ENCODE measurements at places on chromosomes 6 and 20.

DNA sequence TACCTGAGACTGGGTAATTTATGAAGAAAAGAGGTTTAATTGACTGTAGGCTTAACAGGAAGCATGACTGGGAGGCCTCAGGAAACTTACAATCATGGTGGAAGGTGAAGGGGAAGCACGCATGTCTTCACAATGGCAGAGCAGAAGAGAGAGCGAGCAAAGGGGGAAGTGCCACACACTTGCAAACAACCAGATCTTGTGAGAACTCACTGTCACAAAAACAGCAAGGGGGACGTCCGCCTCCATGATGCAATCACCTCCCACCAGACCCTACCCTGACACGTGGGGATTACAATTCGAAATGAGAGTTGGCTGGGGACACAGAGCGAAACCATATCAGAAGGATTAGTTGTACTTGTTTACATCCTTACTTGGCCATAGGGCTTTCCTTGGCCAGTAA lies 49.7 kb downstream of the FIG4 start:
- no peak for DNase-seq

GRCh38 chr6:114346451-114346850 lies 3.6 kb upstream of the HS3ST5 start:
- DNase-seq, result no peak

DNA sequence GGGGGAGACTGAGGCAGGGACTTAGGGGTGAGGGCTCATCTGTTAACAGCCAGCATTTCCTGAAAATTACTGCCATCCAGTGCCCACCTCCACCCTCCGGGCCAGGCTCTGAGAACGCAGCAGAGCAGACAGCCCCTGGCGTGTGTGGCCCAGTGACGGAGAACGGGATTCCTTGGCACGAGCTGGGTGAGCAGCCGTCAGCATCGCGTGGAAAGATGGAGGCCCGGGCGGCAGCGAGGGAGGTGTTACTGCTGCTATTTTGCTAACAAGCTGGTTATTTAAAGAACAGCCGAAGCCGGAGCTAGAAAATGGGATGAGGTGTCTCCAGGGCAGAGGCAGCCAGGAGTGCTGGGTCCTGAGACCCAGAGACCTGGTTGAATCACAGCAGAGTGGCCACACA lies 62.7 kb downstream of the DLGAP4 start:
- no peak for DNase-seq

- DNase-seq, result no peak
These were observed 110.8 kb upstream of the SCP2D1 start for GRCh38 chr20:18702736-18703135.

- no peak for DNase-seq
These were observed 98.0 kb upstream of the JARID2 start for GRCh38 chr6:15147827-15148226.

DNA sequence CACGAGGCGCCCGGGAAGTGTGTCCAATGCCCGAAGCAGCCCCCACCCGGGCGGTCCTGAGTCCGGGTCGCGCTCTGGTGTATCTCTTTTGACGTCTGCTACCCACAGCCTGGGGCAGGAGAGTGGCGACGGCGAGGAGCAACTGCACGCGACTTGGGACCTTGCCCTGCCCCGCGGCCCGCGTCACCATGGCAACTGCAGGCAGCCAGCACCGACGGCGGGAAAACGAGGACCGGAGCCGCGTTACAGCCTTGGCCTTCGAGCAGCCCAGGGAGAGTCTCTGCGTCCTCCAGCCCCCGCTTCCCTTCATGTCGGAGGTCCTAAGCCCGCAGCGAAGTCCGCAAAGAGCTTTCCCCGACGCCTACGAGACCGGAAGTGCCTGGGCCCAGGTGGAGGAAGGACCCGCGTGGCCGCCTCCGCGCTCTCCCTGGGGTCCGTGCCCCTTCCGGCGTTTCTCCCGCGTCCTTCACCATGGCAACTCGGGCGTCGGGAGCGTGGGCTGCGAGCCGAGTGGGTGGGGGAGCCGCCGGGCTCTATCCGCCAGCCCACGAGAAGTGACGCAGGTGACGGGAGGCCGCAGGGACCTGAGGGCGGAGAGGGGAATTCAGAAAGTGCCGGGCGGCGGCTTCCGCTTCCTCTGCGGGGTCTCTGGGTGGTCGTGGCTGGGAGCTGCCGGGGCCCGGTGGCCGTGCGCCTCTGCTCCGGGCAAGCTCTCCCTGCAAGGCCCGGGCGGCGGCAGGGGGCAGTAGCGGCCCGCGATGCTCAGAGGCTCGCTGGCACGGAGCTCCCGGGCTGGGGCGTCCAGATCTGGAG lies 88.6 kb upstream of the TGM3 start:
- DNase-seq, result peak; percentile 44

GRCh38 chr6:99219788-99220187 lies 129.7 kb downstream of the FAXC start:
- no peak for DNase-seq

DNA sequence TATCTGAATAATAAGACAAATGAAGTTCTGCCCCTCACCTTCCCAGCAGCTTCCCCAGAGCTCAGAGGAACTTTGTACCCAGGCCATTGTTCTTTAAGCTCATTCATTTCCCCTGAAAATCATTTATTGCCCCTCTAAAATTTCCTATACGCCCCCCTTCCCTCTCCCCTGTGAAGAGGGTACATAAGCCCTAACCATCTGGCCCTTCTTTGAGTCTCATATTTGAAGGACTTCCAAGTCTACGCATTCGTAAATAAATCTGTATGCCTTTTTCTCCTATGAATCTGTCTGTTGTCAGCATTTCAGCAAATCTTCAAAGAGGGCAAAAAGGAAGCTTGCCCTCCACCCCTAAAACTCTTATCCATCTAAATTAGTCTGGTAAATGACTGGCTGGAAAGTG lies 73.1 kb upstream of the DST start:
- no peak for DNase-seq

DNA sequence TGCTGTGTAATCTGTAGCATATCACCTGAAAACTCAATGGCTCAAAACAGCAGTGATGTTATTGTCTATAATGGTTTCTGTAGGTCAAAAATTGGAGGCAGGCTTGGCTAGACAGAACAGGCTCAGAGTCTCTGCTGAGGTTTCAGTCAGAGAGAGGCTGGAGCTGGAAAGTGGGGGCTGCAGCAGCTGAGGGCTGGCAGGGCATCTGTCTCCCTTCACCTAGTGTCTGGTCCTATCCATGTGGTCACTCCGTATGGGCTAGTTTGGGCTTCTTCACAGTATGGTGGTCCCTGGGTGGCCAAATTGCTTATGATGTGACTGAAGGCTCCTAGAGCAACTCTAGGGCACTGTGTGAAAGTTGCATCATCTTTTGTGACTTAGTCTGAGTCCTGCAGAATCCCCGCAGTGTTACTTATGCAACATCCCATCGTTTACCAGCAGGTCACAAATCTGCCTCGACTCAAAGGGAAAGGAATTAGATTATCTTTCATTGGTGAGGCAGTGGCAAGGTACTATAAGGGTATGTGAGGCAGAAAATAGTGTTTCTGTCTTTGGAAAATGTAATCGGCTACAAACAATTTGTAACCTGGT lies 497.0 kb downstream of the EPHA7 start:
- DNase-seq, result no peak

All from activated naive CD4-positive, alpha-beta T cell (primary cell).